ENCODE measurements at places on chromosomes 11 and 22. TPM values are rescaled to one million over a fixed set of nuclear protein-coding genes. Genes with fewer than 3 reads are reported as not detected.

The TRIM49 gene
- not detected for total RNA-seq

The ASCC2 gene
- total RNA-seq, result 42.2 TPM

The ARFIP2 gene
- 59.4 TPM for total RNA-seq

The BTG4 gene
- not detected for total RNA-seq

The CCDC87 gene
- 0.32 TPM for total RNA-seq

The MYEOV gene
- total RNA-seq, result 2.9 TPM

The GLYAT gene
- total RNA-seq, result not detected

The APOL5 gene
- total RNA-seq, result not detected

The DNAJC24 gene
- total RNA-seq, result 28.2 TPM

The GLYATL1B gene
- total RNA-seq, result not detected

The PGR gene
- under 0.01 TPM for total RNA-seq

The CRYBA4 gene
- total RNA-seq, result not detected

The DUSP8 gene
- 0.59 TPM for total RNA-seq

The DHCR7 gene
- total RNA-seq, result 118 TPM

The CAVIN3 gene
- total RNA-seq, result 123 TPM

The BEST1 gene
- 2.8 TPM for total RNA-seq

The RBMXL2 gene
- total RNA-seq, result not detected

The SCN4B gene
- total RNA-seq, result 0.09 TPM

The CALCA gene
- not detected for total RNA-seq

All from smooth muscle cell of the umbilical artery (primary cell).